Activated CD8-positive, alpha-beta memory T cell treated with anti-CD3 and anti-CD28 coated beads for 1 hour (primary cell): ENCODE measurements at places on chromosomes 12 and 14.
A peak's percentile ranks its signal among the peaks of the same experiment; 100 is the strongest.

GRCh38 chr12:67425394-67425793 lies 156.2 kb downstream of the CAND1 start:
- DNase-seq, result no peak

GRCh38 chr12:13435235-13435933 lies 238.9 kb downstream of the EMP1 start:
- DNase-seq, result no peak

DNA sequence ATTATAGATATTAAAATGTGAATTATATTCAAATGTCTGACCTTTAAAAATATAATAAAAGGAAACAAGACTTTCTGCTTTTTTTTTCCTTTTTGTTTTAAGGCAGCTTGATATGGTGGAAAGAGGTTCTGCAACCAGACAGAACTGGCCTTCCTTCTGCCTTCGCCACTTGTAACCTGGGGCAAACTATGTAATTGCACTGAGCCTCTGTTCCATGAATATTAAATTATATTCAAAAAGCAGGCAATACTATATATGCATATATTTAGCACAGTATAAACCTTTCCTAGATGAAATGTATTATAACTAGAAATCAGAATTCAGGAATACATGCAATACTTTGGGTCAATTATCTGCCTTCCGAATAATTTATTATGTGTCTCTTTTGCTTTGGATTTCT lies 59.9 kb downstream of the ACSS3 start:
- no peak for DNase-seq

DNA sequence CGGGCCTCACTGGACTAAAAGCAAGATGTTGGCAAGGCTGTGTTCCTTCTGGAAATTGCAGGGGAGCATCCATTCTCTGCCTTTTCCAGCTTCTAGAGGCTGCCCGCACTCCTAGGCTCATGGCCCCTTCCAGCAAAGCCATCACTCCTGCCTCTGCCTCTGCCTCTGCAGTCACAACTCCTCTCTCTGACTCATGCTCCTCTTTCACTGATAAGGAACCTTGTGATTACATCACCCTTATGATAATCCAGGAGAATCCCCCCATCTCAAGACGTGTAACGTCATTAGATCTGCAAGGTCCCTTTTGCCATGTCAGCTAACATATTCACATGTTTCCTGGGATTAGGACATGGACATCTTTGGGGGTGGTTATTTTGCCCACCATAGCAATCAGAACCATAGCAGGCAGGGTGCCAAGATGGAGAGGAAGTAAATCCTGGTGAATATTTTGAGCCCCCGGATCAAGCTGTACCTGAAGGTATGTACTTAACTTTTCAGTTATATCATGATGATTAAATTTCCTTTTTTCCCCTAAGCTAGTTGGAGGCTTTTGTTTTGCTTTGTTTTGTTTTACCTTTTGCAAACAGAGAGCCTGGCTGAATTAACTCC lies 123.6 kb downstream of the SCARB1 start:
- no peak for DNase-seq

DNA sequence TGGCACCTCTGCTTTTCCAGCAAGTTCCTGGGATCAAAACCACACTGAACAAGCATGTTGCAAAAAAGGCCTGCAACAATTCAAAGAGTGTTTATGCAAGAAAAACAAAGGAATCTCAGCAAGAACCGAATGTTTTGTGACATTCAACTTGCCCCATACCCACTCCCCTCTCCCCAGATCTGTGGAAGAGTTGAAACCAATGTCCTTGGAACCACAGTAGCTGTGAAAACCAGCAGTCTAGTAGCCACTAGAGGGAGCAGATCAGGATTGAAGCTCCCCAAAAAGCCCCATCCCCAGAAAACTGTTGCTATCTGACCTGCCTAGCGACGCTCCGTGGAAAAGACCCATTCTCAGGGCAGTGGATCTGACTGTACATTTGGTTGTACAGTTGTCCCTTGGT lies 27.1 kb downstream of the PRKAB1 start:
- no peak for DNase-seq

GRCh38 chr14:100076133-100076532 lies 10.9 kb downstream of the EVL start:
- no peak for DNase-seq

DNA sequence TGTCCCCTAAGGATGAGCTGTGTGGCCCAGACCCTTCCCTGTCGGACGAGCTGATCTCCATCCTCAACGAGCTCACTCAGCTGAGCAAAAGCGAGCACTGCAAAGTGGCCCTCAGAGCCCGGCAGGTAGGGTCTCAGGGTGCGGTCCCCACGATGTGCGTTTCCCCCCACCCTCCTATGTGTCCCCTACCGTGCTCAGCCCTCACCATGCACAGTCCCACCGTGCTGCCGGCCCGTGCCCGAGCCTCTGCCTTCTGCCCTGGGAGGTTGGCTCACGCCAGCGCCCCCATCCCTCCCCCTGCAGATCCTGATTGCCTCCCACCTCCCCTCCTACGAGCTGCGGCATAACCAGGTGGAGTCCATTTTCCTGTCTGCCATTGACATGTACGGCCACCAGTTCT lies 86.6 kb downstream of the FOXN4 start:
- no peak for DNase-seq

- DNase-seq, result no peak
Observed at GRCh38 chr12:15276088-15276698, 46.1 kb upstream of the PTPRO start.

GRCh38 chr12:49706351-49707127 lies 666 bp downstream of the FMNL3 start:
- peak; percentile 5 for DNase-seq

- DNase-seq, result no peak
Observed at GRCh38 chr12:116856729-116857128, 24.5 kb downstream of the HRK start.

GRCh38 chr14:45284802-45285201 lies 31.8 kb upstream of the MIS18BP1 start:
- no peak for DNase-seq

DNA sequence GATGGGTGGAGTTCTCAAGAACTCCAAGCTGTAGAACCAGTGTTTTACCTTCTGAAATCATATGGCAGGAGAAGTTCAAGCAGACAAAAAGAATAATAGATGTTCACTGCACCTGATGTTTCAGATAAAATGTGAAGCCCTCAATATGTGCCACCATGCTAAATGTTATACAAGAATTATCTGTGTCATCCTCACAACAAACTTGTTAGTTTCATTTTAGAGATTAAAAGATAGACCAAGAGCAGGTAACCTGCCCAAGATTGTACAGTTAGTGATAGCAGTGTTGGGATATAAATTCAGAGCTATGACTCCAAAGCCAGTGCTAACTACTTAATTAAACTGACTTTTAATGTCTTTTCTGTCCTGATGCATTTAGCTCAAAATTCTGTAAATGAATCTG lies 44.7 kb downstream of the FRS2 start:
- DNase-seq, result no peak

DNA sequence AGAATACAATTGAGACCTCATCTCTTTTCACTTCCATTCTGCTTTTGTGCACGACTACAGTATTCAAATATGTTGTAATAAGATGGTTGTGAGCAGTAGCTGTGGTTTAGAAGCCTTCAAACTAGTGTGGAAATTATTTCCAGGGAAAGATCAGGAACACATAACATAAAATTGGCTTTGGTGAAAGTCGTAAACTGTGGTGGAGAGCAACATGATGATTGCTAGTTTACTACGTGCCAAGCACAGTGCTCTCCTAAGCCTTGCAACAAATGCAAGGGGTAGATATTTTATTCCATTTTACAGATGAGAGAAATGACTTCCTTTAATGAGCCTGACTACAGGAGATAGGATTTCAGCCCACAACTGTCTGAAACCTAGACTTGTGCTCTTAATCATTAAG lies 172.4 kb upstream of the LMNTD1 start:
- no peak for DNase-seq

DNA sequence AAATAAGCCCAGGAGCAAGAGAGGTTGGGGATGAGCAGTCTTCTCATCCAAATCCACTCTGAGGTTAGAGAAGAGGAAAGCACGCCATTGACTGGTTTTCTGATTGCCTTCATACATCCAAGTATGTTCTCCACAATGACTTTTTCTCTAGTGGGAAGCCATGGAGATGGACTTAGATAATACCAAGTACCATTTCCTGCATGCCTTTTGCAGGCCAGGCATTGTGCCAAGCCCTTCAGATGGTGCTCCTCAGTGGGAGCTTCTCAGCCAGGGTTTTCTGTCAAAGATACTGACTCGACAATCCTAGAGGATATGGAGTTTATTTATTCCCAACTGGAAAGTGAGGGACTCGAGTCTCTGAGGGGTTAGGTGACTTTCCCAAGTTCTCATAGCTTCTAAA lies 218.0 kb downstream of the ZFP36L1 start:
- DNase-seq, result no peak

GRCh38 chr12:75389061-75389460 lies 1.8 kb upstream of the GLIPR1L2 start:
- DNase-seq, result no peak

DNA sequence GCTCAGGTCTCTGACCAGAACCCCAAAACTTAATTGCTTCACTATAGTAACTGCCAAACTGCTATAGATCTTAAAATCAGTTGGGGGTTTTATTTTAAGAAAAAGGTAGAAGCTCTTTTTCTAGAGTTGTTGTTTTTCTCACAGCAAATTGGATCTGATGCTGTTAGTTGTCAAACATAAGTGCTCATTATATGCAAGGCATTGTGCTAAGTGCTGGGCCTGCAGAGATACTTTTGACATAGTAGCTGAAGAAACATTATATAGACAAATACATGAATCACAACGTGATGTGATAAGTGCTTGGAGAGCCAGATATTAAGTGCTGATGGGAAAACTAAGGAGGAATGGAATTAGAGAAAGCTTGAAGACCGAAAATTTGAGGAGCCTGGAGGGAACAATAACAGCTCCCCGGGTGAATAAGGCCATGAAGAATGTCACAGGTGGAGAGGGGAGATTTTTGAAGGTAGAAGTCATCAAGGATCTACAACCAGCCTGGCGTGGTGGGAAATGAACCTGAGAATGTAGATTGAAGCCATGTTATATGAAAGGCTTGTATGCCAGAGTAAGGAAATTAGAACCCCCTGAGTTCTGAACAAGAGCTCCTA lies 126.5 kb downstream of the DYRK2 start:
- DNase-seq, result no peak

GRCh38 chr14:29558516-29558915 lies 369.1 kb downstream of the PRKD1 start:
- no peak for DNase-seq

GRCh38 chr12:62683776-62684569 lies 217.3 kb downstream of the MON2 start:
- DNase-seq, result no peak

DNA sequence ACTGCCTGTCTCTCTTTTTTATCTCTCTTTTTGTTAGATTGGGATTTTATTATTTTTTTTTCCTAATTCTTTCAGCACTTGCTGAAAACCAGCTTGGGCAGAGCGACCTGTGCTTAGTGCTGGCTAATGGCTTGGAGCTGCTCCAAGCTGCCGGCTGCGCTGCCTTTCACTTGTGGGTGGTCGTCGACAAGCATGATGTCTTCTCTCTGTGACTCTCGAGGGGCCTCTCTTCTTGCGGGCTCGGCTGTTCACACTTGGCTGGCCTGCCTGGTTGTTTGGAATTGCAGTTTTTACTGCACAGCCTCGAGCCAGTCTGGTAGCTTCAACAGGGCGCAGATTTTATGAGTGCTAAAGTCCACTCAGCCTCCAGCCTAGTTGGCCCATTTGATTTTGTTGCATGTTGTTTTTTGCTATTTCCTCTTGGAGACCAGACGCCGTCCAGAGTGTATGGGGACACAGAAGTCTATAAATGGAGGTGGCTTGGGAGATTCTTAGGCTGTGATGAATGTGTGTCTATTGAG lies 18.6 kb downstream of the TPCN1 start:
- DNase-seq, result no peak

DNA sequence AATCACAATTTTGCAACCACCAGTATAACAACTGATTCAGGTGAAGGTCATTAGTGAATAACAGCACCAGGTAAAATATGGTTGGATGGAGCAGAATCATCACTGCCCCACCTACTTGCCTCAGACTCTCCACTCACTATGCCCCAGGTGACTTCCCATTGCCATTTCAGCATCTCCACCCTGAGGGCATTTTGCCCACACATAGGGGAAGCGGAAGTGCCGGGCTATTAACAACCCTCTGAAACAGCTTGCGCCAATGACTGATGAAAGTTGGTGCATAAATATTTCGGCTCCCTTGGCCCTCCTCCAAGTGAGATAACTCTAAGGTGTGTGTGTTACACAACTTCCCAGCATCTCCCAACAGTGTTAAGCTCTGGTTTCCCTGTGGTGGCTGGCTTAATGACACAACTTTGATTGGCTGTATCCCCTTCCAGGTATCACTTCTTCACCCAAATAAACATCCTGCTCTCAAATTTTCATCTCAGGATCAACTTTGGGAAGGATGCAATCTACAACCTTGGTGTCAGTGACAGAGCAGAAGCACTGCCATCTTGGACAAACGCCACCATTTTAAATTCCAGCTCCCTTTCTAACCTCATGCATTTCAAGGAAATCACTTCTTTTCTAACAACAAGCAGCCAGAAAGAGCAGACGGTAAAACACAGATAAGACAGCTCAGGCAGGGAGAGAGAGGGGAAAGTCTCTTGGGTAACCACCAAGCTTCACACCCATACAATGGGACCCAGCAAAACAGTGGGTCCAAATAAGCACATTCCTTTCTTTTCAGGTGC lies 73.6 kb upstream of the PPP2R5C start:
- DNase-seq, result no peak

GRCh38 chr12:13376610-13377373 lies 180.3 kb downstream of the EMP1 start:
- no peak for DNase-seq

DNA sequence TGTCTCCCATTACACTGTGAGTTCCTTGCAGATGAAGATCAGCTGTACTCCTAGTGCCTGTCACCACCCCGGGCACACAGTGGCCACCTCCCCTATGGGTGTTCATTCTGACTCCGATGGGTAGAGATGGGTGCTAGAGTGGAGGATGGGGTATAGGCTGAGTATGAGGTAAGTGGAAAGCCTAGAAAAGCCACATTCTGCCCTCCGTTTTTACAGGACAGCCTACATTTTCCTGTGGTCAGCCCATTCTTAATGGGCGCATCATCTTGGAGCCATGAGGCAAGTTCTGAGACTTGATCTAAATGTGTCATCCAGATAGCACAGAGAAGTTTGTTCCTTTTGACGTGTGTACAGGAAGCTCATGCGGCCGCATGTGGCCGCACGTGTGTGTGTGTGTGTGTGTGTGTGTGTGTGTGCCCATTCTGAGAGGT lies 166.7 kb upstream of the HIF1A start:
- no peak for DNase-seq

GRCh38 chr12:94689002-94689645 lies 38.8 kb upstream of the TMCC3 start:
- DNase-seq, result no peak

DNA sequence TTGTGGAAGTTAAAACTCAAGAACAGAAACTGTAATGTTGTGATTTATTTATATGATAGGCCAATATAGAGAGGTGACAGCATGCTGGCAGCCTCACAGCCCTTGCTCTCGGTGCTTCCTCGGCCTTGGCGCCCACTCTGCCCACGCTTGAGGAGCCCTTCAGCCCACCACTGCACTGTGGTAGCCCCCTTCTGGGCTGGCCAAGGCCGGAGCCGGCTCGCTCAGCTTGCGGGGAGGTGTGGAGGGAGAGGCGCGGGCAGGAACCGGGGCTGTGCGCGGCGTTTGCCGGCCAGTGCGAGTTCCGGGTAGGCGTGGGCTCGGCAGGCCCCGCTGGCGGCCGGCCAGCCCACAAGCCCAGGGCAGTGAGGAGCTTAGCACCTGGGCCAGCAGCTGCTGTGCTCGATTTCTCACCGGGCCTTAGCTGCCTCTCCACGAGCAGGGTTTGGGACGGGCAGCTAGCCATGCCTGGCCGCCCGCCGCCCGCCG lies 65.8 kb upstream of the SLC8A3 start:
- DNase-seq, result no peak
